ENCODE measurements at places on chromosomes 2 and 18.

- no peak for DNase-seq
Observed at GRCh38 chr2:203678971-203679370, 27.5 kb upstream of the CD28 start.

GRCh38 chr18:70513502-70514171 lies 224.8 kb downstream of the SOCS6 start:
- DNase-seq, result no peak

GRCh38 chr2:38912619-38913018 lies 22.9 kb downstream of the ARHGEF33 start:
- no peak for DNase-seq

- DNase-seq, result no peak
Observed at GRCh38 chr2:188693111-188693510, 281.1 kb upstream of the COL3A1 start.

GRCh38 chr2:67871686-67872412 lies 191.0 kb downstream of the C1D start:
- no peak for DNase-seq

DNA sequence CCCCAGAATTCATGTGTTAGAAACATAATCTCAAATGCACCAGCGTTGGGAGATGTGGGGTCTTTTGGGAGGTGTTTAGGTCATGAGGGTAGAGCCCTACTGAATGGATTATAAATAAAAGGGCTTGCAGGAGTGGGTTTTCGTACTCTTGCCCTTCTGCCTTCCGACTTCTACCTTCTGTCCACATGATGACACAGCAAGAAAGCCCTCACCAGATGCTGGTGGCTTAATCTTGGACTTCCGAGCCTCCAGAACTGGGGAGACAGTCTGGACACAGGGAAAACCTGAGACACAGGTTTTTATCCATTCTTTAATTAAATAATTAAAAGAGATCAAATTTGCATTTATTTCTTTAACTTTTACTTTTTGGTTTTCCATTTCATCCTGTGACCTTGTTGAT lies 87.8 kb downstream of the DIS3L2 start:
- no peak for DNase-seq
